Erythroblast (primary cell): ENCODE measurements at places on chromosomes 3 and 15.

DNA sequence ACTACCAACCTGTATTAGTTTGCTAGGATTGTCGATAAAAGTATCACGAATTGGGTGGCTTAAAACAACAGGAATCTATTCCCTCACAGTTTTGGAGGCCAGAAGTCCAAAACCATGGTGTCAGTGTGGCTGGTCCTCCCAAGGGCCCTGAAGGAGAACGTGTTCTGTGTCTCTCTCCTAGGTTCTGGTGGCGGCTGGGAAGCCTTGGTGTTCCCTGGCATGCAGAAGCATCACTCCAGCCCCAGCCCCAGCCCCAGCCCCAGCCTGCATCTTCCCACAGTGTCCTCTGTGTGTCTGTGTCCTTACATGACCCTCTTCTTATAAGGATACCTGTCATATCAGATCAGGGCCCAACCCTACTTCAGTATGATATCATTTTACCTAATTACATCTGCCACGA is 272.5 kb upstream of the LYSMD4 start:
- no peak for DNase-seq

DNA sequence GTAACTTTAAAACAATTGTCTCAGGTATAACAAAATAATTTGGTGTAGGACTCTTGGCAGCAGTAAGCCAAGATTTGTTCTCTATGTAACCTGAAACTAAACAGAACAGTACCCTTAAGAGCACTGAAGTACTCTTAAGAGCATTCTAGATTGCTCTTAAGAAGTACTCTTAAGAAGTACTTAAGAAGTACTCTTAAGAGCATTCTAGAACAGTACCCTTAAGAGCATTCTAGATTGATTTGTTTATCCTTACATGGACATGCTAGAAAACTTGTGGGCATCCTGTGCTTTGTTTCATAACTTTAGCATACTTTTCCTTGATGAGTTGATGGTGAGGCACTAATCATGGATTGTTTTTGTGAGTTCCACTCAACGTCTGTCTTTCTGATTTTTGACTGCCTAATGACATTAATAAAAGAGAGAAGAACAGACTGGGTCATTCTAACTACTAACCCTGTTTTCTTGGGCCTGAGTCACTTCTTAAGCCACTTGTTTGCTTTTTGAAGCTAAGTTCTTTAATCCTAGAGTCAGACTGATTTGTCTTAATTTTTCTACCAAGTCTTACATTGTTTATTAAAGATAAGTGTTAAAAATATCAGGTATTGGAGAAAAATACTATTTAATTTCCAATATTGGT is 57.2 kb upstream of the UTS2B start:
- no peak for DNase-seq

GRCh38 chr3:143166376-143166775 is 46.8 kb downstream of the CHST2 start:
- DNase-seq, result no peak

GRCh38 chr3:114143817-114144216 is 35.0 kb downstream of the DRD3 start:
- no peak for DNase-seq

GRCh38 chr3:170346481-170347392 is 10.8 kb upstream of the SKIL start:
- no peak for DNase-seq

- DNase-seq, result no peak
Observed at GRCh38 chr15:61390138-61390537, 161.0 kb upstream of the RORA start.

GRCh38 chr3:59759298-59760031 is 709.6 kb upstream of the CFAP20DC start:
- DNase-seq, result no peak

DNA sequence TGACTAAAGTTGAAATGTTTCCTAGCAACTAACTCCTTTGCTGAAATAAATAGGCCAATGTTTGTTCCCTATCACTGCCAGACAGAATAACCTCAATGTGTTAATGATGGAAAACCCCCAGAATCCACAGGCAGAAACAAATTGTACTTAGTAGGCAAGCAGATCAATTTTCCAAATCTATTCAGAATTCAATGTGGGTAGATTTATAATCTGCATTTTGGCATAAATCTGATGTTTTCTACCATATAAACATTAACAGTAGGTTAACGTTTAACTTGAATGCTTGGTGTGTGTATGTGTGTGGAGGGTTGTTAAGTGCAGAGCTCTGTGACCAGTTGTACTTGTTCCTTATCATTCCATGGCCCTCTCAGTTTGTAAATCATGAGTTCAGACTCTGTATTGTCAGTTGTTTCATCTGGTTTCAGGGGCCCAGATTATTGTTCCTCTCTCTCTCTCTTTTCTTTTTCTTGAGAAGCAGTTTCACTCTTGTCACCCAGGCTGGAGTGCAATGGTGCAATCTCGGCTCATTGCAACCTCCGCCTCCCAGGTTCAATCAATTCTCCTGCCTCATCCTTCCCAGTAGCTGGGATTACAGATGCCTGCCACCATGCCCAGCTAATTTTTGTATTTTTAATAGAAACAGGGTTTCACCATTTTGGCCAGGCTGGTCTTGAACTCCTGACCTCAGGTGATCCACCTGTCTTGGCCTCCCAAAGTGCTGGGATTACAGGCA is 32.8 kb downstream of the PLSCR1 start:
- DNase-seq, result no peak

DNA sequence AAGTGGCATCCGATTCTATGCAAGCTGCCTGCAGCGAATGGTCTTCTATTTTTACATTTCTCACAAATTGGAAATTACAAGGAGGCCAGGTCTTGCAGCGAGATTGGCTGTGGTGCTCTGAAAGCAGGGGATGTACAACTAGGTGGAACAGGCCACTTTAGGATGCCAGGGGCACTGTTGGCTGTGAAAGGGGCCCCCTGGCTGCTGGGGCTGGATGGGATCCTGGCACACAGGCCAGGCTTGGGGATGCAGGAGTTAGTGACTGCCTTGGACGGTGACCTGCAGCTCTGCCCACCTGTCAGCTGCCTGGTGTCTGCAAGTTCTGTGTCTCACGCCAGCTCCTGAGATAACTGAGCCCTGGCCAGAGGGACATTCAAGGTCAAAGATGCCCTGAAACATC is 4.6 kb downstream of the SLC6A1 start:
- no peak for DNase-seq

GRCh38 chr3:189849262-189849661 is 218.1 kb downstream of the TP63 start:
- no peak for DNase-seq

- no peak for DNase-seq
Observed at GRCh38 chr3:25818335-25818734, 28.4 kb downstream of the OXSM start.

GRCh38 chr3:50192689-50193141 is 1.3 kb downstream of the GNAT1 start:
- DNase-seq, result peak; percentile 58

GRCh38 chr15:66641485-66642315 is 60.3 kb upstream of the SMAD6 start:
- no peak for DNase-seq

GRCh38 chr15:76345880-76346668 is 9.5 kb downstream of the ISL2 start:
- no peak for DNase-seq

GRCh38 chr3:188830893-188831292 is 340.9 kb upstream of the TPRG1 start:
- no peak for DNase-seq

- no peak for DNase-seq
Observed at GRCh38 chr3:96083610-96084009, 730.8 kb upstream of the EPHA6 start.

DNA sequence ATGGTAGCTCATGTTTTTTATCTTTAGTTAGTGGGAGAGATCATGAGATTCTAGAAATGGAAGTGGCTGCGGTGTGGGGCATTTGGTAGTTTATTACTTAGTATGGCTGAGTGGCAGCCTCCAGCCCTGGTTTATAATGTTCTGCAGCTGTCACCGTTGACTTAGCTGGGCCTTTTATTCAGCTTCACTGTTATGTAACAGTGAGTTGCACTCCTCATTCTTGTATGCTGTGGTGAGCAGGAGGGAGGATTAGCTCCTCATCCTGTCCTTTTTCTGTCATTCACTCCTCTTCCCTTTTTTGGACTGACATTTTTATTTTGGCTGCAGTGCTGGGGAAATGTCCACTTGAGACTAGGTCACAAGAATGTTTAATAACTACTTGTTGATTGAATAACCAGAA is 29.5 kb downstream of the RAD54L2 start:
- no peak for DNase-seq

- no peak for DNase-seq
Observed at GRCh38 chr15:40270246-40270995, 12.4 kb downstream of the ANKRD63 start.
